Liver (tissue), 10 donors: ENCODE measurements at places on chromosomes 6 and 20. TPM values are rescaled to one million over a fixed set of nuclear protein-coding genes. Genes with fewer than 3 reads are reported as not detected.

Gene RSPH9
- polyA plus RNA-seq = 0.15 TPM

Gene RBPJL
- polyA plus RNA-seq = not detected

Gene TMEM14A
- 63.6 TPM for polyA plus RNA-seq

Gene MEI4
- polyA plus RNA-seq = 0.36 TPM

Gene NKAPL
- 0.22 TPM for polyA plus RNA-seq

Gene DNMT3B
- polyA plus RNA-seq = 0.36 TPM

Gene KIAA0408
- polyA plus RNA-seq = not detected

Gene TINAG
- polyA plus RNA-seq = not detected

Gene TUBB1
- polyA plus RNA-seq = 0.28 TPM

Gene RIPPLY2
- not detected for polyA plus RNA-seq

Gene LY6G6F
- not detected for polyA plus RNA-seq

Gene ZSCAN31
- 3.3 TPM for polyA plus RNA-seq

Gene AKAP7
- polyA plus RNA-seq = 10.7 TPM

Gene PLEKHG1
- 3.5 TPM for polyA plus RNA-seq

Gene OLIG3
- not detected for polyA plus RNA-seq

Gene GPLD1
- 20.5 TPM for polyA plus RNA-seq

Gene IFNGR1
- polyA plus RNA-seq = 35.7 TPM

Gene FOXS1
- polyA plus RNA-seq = 0.31 TPM

Gene PLG
- polyA plus RNA-seq = 1,797 TPM

Gene BACH2
- 1.9 TPM for polyA plus RNA-seq

Gene DDX43
- polyA plus RNA-seq = 0.31 TPM

Gene OR2J3
- not detected for polyA plus RNA-seq

Gene CST5
- not detected for polyA plus RNA-seq

Gene MYL9
- polyA plus RNA-seq = 27.0 TPM

Gene ARMC2
- polyA plus RNA-seq = 0.94 TPM

Gene AFDN
- polyA plus RNA-seq = 25.4 TPM

Gene CTCFL
- polyA plus RNA-seq = not detected
